Panc1 (cell line): ENCODE measurements at places on chromosomes 6 and 20.

DNA sequence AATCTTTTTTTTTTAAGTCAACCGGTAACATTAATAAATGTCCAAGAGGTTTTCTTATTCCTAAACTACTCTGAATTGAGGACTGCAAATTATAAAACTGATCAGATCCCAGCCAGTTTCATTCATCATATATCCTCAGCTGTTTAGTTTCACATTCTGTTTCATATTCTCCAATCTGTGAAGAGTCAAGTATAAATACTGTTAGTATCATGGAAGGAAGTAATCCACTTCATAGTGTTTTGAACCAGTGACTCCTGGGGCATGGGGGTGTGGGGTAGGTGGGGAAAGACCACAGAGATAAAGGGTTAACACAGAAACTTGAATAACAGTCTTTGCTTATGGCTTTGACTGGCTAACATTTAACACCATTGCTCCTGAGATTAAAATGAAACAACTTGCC is 69.9 kb downstream of the FYN start:
- DNase-seq = no peak

GRCh38 chr6:112691289-112691688 is 344.2 kb downstream of the RFPL4B start:
- peak; percentile 96 for DNase-seq

DNA sequence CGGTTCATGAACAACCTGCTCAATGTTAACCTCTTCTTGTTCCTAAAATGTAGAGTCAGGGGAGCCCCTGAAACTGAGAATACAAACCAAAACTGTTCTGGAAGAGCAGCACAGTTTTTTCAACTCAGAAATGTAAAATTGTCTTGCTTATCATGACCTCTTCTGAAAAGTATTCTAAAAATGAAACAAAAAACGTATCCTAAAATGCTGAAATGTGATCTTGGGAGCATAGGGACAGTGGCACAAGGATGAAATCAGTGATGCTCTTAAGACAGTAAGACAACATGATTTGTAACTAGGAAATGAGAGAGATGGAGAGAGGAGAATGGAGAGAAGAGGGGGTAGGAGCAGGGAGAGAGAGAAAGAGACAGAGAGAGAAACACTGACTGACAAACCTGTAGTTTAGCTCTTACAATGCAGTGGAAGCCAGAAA is 27.5 kb downstream of the NCOA7 start:
- DNase-seq = no peak

DNA sequence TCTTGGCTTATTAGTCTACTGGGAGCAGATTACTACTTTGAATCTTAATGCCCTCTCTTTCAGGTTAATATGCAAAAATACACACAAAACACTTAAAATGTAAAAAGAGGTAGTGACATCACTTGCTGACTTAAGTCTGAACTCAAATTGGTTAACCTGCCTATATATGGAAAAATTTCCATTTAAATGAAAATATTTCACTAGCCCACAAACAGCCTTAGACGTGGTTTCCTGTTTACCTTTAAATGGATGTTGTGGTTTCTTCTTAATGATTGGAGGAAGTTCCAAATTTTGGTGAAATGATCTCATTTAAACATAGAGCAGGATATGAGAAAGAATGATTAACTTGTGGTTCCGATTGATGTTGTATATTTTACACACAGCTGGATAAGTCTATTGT is 553.7 kb downstream of the CD109 start:
- no peak for DNase-seq

- DNase-seq = no peak
These were observed 17.6 kb upstream of the SERPINB9 start for GRCh38 chr6:2920671-2921112.

GRCh38 chr6:167005350-167006159 is 6.4 kb downstream of the CEP43 start:
- DNase-seq = no peak

DNA sequence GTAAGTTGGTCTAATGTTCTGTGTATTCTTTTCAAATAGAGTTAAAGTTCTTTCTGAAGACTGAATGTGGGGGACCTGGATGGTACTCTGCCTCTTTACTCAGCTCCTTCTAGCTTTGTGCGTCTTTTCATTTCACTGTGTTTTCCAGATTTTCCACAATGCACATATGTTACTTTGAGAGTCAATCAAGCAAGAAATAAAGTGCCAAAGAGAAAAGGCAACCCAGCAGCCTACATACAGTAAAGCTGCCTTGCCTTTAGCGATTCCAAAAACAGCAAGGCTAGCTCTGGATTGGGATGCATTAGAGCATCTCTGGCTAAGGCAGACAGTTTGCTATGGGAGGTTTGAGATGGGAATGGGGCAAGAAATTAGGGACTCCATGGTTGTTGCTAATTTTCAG is 5.3 kb downstream of the C6orf163 start:
- DNase-seq = no peak

DNA sequence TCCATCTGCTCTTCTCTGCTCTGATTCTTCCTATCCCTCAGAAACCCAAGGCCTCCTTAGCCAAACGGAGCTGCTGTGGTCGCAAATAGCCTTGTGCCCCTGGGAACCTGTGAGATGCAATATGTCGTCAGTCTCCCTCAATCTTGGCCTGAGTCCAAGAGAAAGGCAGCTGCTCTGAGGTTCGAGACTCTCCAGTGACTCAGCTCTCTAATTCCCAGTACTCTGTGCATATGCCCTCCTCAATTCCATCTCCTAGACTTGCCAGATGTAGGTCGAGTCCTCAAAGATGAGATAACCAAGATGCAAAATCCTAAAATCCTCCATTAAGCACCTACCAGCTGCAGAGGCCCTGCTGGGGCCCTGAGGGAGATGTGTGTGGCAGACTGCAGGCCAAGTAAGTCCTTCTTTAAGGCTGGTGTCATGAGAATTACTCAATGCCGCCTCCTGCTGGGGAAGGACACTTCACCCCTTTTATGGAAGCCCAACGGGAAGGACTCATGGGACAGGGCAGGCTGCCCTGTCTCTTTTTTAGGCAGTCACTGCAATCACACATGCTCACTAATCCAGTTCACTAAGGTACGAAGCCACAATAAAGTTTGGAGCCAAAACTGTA is 28.5 kb downstream of the C6orf15 start:
- DNase-seq = no peak

- no peak for DNase-seq
These were observed 6.5 kb downstream of the TGM6 start for GRCh38 chr20:2387180-2387577.

DNA sequence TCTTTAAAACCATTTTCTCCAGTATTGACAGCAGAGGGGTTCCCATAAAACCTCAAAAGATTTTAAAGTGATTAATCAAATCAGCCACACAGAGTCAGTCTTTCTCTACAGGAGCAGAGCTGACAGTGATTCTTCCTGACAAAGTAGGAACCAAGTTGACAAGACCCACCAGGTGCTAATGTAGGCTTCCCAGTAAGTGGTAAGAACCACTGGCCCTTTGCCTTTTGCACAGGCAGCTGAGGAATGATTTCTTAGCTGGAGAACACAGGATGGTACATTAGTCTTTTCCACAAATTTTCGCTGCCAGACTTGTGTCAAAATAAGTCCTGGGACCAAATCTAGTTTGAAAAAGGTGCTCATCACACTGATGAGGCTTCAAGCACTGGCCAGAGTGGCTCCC is 95.8 kb downstream of the ARMC2 start:
- DNase-seq = no peak

GRCh38 chr20:4982281-4982680 is 19.0 kb downstream of the SLC23A2 start:
- DNase-seq = no peak

DNA sequence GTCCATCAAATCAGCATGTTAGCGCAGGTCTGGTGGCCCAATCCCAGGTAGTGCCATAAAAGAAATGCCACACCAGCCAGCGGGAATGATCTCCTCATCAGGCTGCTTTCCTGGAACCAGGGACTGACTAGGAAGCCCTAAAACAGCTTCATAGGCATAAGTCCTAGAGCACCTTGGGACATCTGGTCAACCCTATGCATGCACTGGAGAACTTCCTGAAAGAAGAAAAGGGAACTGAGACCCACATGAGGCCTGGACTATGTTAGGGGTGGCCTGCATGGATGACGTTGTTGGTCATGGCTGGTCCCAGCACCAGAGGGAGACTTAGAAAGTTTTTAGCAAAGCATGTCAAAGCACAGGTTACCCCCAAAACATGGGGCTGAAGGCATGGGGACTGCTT is 7.6 kb upstream of the KCNK16 start:
- DNase-seq = no peak

GRCh38 chr6:32947552-32948465 is 5.1 kb downstream of the HLA-DMA start:
- peak; percentile 67 for DNase-seq

DNA sequence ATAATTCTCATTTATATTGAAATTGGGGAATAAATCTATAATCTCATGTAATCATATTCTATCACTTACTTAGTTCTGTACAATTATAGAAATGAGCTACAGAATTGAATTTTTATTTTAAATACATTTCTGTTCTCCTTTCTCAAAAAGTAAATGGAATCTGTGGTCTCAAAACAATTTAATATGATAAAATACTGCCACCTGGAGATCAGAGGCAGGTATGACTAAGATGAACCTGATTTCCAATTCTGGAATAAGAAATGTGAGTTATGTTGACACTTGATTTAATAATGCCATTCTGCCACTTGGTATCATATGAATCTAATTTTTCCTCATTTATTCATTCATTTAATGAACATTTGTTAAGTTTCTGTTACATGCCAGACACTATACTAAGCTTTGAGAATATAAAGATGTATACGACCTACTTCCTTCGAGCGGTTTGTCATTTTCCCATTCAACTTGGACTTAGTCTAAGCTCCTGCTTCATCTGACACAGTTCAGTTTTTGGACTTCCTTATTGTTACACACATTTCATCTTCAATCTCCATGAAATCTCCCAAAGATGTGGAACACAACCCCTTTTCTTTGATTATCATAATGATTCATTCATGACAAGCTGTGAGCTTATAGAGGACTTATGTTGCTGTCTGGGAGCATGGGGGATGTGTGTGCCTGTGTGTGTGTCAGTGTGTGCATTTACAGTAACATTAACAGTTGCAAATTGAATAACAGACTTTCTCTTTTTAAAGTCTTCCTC is 7.5 kb upstream of the CCDC28A start:
- DNase-seq = peak; percentile 22

GRCh38 chr20:36275011-36275410 is 31.1 kb upstream of the DLGAP4 start:
- no peak for DNase-seq
